ENCODE measurements at places on chromosomes 6 and 20. TPM values are rescaled to one million over a fixed set of nuclear protein-coding genes. Genes with fewer than 3 reads are reported as not detected.

DNA sequence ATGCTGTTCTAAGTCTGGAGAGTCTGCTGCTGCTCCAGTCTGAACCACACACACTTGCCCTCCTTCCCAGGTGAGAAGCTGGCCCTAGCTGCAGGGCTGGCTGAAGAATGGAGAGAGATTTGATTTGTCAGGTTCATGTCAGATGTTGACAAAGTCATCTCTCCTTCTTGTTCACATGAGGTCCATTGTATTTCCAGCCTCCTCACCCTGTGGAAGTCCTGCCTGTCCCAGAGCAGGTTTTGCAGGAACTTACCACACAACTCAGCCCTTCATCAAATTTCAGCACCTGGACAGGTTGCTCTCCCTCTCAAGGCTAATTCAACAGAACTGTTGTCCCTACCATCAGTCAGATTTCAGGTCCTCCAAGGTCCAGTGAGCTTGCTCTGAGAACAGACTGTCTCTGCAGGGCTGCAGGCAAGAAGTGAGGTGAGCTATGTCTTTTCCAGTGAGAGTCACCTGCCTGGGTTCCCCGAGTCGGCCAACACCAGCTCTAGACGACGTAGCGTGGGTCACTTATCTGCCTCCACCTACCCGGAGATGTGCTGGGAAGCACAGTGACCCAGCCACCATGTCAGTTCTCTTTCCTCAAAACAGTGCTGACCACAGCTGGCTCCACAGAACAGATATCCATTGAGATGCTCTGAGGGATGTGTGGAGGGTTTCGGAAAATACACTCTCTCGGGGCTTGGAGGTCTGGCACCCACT, 58.0 kb upstream of the CD93 start:
- no peak for DNase-seq

DNA sequence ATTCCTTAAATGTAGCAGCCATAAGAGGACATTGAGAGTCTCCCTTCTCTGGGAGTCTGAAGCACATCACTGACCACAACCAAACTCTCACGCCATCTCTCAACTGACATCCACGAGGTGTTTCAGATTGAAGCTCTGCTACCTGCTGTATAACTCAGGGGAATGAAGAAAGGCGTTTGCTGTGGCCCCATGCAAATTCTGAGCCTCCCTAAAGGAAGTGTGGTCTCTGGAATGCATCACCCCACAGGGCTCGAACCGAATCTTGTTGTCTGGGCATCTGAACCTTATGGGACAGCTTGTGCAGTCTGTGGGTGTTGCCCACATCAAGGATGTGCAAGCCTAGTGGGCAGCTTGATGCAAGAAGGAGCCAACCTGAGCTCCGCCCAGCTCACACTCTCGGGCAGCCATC, 10.9 kb downstream of the PMEPA1 start:
- peak; percentile 81 for DNase-seq

Gene UNC93A
- 3.1 TPM for total RNA-seq

Gene LAMA4
- not detected for total RNA-seq

DNA sequence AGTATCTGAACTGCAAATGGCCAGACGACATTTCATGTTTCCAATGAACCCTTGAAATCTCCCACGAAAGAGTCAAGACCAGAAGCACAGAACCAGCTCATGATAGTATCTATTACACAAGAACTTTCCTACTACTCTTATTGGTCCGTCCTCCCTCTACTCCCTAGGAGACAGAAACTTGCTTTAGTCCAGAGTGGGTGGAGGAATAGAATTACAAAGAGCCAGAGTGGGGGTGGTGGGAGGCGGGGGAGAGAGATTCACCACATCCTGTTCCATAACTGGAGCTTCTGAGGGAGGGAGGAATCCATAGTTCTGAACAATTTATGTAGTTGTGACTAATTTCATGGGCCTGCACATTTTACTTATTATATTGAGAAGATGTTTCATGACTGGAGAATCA, 18.5 kb upstream of the WFDC10A start:
- peak; percentile 37 for DNase-seq

- no peak for DNase-seq
Observed at GRCh38 chr6:782141-782540, 89.2 kb upstream of the EXOC2 start.

GRCh38 chr20:57612916-57613315, 7.3 kb downstream of the ZBP1 start:
- DNase-seq = no peak

GRCh38 chr6:21665392-21666200, 72.0 kb downstream of the SOX4 start:
- DNase-seq = no peak

Gene MAP7
- total RNA-seq = 44.6 TPM

DNA sequence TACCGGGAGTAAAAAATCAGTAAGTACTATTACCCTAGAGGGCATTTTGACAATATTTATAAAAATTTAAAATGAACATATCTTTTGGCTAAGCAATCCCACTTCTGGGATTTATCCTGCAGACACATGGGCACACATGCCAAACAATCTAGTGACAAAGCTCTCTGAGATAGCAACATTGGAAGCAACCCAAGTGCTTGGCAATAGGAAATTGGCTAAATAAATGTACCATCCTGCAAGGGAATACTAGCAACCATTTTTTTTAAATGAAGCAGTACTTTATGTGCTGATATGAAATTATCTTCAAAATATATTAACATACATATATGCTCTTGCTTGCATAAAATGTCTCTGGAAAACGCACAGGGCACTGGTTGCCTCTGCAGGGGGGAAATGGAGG, 133.8 kb downstream of the SNX5 start:
- no peak for DNase-seq

- no peak for DNase-seq
Observed at GRCh38 chr20:4170621-4171537, 155.5 kb upstream of the RNF24 start.

Gene TSPO2
- total RNA-seq = not detected

DNA sequence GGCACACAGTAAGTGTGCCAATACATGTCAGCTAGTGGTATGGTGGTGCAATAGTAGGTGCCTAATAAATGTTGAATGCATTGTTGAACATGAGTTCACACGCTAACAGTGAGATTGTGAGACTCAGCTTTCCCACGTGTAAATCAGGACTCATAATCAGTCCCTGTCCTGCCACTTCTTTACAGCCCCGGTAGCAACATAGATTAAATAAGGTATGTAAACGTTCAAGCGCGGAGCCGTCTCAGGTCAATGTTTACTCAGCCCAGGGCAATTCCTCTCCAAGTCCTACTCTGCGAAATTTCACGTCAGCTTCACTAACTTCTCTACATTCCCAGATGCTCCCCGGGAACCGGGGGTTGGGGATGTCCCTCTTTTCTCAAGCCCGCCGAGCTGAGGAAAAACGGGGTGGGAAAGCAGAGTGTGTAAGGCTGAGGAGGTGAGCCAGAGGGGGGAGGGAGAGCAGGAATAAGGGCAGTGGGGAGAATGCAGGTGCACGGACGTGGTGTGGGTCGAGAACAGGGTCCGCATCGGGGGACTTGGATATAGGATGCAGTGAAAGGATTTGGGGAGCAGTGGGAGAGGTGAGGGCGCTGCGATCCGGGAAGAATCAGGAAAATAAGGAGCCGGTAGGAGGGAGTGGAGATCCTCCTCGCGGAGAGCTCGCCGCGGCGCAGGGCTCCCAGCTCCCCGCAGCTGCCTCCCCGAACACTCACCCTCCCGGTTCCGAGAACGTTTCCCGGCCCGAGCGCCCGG, 544 bp upstream of the TP53INP2 start:
- DNase-seq = peak; percentile 70

GRCh38 chr6:159931112-159931511, 37.8 kb upstream of the IGF2R start:
- no peak for DNase-seq

Gene PNLDC1
- not detected for total RNA-seq

Gene CST4
- not detected for total RNA-seq

Gene CENPB
- 205 TPM for total RNA-seq

- no peak for DNase-seq
Observed at GRCh38 chr20:20303320-20303719, 64.6 kb upstream of the INSM1 start.

DNA sequence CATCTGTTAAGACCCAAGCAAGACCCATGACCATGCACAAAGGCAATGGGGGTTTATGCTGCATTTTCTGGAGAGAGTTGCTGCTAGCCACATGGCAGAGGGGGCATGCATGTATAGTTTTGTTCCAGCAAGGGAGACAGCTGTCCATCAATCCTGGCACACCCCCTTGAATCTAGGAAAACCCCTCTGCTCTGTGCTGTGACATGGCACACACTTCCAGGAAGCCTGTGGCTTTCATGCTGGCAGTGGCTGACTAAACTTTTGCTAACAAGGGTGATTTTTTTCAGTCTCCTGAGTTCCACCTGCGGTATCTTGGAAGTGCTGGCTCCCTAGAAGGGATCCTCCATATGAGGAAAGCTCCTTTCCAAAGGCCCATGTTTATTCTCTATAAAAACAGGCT, 9.1 kb upstream of the CST4 start:
- no peak for DNase-seq
